GM04503 (cell line): ENCODE measurements at places on chromosomes 7 and 10.

DNA sequence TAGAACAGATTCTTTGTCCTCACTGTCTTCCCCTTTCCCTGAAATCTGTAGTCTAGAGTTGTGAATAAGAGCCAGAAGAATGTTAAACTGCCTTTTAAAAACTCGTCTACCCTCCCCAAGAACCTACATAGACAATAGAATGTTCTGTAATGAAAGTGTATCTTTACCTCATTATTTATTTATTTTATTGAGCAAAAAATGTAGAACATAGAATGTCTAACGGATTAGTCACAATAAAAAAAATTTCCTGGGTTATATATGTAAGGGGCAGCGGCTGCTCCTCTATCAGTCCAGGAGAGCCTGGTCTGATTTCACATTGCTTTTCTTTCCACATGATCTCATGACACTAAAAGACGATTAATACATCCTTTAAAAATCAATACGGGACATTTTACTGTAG lies 135.7 kb downstream of the SDK1 start:
- no peak for DNase-seq

DNA sequence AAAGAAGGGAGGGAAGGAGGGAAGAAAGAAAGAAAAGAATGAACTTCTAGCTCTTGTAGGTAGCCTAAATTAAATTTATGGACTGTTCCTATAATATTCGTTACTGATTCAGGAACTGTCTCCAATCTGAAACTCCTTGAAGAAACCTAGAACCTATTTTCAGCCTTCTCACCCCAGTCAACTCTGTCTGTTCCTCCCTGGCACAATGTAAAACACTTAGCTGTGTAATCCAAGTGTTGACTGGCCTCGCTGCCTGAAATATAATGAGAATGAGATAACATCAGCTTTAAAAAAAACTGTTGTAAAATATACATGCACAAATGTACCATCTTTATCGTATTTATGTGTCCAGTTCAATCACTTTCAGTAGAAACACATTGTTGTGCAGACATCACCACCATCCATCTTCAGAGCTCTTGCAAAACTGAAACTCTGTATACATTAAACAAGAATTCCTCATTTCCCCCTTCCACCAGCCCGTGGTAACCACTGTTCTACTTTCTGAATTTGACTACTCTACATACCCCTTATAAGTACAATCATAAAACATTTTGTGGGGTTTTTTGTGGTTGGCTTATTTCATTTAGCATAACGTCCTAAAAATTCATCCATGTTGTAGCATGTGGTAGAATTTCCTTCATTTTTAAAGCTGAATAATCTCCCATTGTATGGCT lies 6.3 kb upstream of the C7orf33 start:
- DNase-seq = no peak

GRCh38 chr10:102379383-102379782 lies 16.1 kb upstream of the NFKB2 start:
- DNase-seq = no peak

GRCh38 chr7:20132585-20132984 lies 84.6 kb downstream of the MACC1 start:
- DNase-seq = no peak
